Fibroblast of gingiva (primary cell): ENCODE measurements at places on chromosomes 16 and 17.

GRCh38 chr16:28915181-28915580, 9.9 kb downstream of the RABEP2 start:
- DNase-seq, result peak; percentile 29

DNA sequence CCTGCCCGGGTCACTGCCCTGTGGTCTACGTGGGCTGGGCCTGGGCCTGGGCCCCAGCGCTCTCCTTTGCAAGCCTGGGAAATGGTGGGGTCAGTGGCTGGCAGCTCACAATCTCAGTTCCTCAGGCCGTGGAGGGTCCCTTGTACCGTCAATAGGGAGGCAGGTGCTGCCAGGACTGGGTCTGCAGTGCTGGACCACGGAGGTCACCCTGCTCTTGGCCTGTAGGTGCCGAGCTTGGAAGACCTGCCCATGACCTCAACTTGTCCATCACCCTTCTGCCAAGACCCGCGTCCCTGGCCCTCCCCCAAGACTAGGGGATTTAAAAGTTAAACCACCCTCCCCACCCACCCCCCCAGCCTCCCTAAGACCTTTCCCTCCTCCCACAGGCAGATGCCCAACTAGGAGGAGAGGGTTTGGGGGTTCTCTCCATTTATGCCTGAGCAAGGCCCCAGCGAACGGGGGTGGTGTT, 2.5 kb downstream of the TBX2 start:
- no peak for DNase-seq

DNA sequence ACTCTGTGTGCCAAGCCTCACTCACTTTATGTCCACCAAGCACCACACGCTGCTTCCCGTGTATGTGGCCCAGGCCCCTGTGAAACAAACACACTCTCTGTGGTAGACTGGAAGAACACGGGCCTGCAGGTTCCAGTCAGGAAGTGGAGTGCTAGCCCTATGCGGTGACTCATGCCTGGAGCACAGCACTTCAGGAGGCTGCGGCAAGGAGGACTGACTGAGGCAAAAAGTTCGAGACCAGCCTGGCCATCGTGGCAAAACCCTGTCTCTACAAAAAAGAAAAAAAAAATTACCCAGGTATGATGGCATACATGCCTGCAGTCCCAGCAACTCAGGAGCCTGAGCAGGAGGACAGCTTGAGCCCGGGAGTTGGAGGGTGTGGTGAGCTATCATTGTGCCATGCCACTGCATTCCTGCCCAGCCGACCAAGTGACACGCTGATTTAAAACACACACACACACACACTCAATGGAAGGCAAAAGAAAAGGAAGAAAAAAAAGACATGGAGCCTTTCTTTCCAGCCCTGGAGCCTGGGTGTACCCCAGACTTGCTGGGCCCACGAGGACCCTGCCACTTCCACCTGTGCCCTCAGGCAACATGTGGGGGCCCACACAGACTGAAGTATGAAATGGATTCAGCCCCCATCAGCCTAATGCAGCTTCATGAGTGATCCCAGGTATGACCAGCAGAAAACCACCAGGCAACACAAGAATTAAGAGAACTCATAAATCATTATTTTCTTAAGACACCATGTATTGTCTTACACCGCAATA, 126.6 kb downstream of the ANKRD11 start:
- DNase-seq, result peak; percentile 49

DNA sequence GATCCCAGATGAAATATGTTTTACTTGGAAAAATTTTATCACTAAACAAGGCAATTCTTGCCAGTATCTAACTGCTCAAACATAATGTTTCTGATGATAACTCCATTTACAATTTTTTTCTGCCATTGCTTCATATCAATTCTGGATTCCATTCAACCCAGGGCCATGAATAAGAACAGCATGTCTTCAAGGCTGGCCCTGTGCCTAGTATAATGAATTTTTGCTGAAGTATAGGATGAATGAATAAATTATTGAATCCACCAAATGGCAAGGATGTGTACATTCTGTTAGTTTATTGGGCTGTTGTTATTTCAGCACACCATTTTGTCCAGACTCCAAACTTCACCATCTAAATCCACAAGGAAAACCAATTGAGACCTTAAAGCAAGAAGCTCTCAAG, 414.7 kb downstream of the HS3ST3B1 start:
- DNase-seq, result peak; percentile 12

GRCh38 chr17:77793146-77793970, 165.1 kb upstream of the TNRC6C start:
- no peak for DNase-seq
